CD4-positive, alpha-beta T cell treated with Interleukin-10 for 1 hour (primary cell): ENCODE measurements at places on chromosomes 5 and 9.

- DNase-seq = no peak
Observed at GRCh38 chr5:54115735-54116403, 194.5 kb downstream of the ARL15 start.

DNA sequence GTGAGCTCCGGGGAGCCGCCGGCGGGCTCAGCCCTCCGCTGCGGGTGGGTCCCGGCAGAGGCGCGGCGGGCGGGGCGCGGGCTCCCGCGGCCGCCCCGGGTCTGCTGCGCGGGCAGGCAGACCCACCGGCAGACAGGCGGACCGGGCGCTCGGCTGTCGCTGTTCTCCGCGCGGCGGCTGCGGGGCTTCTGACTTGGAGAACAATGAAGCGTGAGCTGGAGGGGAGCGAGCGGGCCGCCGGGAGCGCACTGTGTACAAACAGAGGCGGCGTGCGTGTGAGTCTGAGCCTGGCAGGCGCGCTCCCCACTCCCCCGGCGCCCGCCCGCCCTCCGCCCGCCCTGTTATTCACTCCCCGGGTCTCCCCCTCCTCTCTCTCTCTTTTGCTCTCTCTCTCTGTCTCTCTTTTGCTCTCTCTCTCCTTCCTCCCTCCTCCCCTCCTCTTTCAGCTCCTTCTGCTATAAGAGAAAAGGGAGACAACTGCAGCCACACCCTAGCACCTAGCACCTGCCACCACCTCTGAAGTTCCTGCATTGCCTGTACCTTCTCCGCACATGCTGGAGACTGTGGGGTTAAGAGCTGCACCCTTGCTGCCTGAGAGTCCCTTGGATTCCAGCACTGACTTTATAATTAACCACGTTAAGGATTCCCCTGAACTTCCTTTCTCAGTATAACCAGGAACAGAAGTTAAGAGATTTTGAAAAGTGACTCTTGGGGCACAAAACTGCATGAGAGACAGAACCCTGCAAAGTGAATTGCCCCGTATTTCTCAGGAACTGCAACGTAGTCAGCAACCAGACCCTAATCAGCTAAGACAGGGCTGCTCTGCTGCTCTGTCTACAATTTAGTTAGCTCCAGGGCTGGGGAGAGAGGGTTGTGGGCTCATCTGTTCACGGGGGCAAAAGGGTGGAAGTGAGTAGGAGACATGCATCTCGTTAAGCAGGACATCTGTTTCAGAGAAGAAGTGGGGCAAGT is at the start of gene EDIL3:
Gene EDIL3, minus strand, starts transcription at position 277 of the 972 bp plus-strand sequence. CDS start 506 bp downstream, outside the sequence.
- no peak for DNase-seq

- DNase-seq = no peak
Observed at GRCh38 chr9:137759117-137759516, 118.5 kb upstream of the CACNA1B start.

DNA sequence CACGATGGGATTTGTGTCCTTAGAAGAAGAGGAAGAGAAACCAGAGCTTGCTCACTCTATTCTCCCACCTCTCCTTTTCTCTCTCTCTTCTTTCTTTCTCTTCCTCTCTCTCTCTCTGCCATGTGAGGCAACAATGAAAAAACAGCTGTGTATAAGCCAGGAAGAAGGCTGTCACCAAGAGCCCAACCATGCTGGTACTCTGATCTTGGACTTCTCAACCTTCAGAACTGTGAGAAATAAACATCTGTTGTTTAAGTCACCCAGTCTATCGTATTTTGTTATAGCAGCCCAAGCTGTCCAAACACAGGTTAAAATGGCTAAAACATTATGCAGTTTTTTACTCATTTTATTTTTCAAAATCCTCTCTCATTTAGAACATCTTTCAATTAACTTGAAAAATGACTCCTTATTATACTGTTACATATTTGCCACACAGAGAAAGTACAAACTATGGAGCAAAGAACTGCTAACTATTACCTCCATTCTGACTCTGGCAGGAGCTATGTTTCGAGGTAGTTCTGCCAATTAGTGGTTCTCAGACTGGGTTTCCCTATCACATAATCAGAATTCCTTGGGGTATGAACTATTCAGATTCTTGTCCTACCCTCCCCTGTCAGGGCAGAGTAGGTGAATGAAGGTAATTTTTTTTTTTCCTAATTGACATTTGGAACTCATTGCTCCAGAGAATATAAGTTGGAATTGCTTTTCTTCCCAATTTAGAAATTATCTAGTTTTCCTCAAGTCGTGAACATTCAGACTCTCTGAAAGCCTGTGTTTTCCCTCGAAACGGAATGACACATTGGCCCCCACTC is 434.6 kb downstream of the ENC1 start:
- no peak for DNase-seq

- no peak for DNase-seq
Observed at GRCh38 chr5:77957931-77958521, 181.9 kb upstream of the TBCA start.

DNA sequence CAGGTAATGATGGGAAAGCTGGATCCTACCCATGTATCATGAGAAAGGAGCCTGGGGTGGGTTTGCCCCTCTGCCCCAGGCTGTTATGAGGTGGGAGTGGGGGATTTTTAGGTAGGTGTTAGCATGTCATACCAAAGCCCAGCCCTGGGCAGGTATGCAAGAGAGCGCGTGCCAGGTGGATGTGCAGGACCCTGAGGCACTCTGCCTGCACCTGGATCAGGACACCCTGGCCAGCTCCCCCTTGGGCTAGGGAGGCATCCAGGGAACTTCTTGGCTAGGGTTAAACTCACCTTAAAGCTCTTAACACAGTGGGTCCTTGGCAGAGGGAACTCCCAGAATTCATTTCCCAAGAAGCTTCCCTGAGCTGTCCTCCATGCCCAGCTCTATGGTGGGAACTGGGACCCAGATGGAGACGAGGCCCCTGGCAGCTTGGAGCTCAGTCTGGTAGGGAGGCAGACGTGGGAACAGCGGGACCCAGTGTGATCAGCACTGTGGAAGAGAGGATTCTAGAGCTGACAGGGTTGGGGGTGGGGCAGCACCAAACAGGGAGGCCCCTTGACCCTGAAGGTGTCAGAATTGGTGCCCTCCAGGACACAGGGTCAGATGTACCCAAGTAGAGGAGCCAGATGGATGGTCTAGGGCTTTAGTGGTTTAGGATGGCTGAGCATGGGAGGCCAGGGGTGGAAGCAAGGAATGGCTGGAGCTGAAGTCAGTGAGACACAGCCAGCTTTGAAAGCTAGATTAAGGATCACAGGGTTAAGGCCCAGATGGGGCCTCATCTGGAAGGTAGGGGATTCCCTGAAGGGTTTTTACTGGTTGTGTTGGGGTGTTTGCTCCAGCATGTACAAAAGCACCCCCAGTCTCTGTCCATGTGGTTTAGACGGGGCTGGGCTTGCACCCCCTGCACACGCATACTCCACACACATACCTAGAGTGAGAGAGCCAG is 2.2 kb upstream of the PRR7 start:
- DNase-seq = peak; percentile 65

DNA sequence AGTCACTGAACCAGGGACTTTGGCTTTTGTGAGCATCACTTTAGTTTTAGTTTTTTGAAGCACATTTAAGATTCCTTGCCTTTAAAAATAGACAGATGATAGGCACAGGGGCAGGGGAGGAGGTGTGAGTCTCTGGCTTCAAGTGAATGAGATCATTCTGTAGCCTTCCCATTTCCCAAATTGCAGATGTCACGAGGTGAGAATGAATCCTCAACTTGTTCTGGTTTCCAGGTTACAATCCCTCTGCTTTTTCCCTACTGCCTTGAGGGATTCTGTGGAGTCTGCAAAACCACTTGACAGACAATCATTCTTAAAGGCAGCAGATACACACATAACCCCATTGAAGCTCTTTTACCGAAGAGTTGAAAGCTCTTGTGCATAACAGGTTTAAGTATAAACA is 332.4 kb downstream of the DMAC1 start:
- DNase-seq = no peak

DNA sequence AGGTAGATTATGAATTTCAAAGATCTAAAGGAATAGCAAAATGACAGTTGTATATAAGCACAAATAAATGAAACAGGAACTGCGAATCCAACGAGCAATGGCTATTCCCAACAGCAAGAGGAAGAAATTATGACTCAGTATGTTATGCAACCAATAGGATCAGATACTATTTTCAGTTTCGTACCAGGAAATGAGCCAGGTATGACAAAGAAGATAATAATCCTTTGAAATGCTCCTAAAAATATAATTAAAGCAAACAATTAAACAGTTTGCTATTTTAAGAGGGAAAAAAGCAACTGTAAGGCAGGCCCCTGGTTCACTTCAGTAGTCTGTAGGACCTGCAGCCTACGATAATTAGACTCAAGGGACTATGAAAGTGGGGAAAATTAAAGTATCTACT is 58.9 kb downstream of the AUH start:
- no peak for DNase-seq

GRCh38 chr5:156479849-156480248 is 152.9 kb downstream of the SGCD start:
- DNase-seq = no peak

DNA sequence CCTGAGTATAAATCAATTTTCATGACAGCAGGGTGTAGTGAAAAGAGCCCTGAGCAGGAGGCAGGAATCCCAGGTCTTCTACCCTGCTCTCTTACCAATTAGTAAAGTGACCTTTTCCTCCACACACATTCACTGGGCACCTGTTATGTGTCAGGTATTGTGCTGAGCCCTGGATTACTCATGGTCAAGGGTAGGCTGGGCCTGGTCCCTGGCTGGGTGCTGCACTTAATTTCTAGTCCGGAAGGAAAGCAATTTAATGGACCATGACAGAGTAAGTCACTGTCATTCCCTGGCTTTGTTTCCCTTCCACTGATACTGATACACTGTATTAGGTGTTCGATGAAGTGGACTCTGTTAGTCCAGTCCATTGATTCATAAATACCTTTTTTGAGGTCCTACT is 29.1 kb upstream of the BRINP1 start:
- DNase-seq = no peak

GRCh38 chr5:127969651-127970050 is 113.9 kb upstream of the SLC12A2 start:
- no peak for DNase-seq

GRCh38 chr9:123007269-123007668 is 26.2 kb upstream of the GPR21 start:
- no peak for DNase-seq

- no peak for DNase-seq
Observed at GRCh38 chr5:88262116-88262515, 6.5 kb downstream of the TMEM161B start.

GRCh38 chr5:91361790-91362189 is 21.3 kb downstream of the ARRDC3 start:
- no peak for DNase-seq

DNA sequence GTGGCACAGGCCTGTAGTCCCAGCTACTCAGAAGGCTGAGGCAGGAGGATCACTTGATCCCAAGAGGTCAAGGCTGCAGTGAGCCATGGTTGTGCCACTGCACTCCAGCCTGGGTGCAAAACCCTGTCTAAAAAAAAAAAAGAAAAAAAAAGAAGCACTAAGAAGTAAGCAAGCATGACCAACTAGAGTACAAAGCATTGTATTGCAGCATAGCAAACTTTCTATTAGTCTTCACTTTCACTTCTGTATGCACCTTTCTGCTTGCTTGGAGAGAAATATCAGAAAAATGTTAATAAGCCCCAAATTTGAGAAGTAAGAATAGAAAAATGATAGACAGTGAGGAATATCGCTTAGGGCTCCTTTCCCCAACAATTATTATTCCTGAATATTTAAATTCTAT is 497.7 kb upstream of the WWC1 start:
- DNase-seq = no peak

DNA sequence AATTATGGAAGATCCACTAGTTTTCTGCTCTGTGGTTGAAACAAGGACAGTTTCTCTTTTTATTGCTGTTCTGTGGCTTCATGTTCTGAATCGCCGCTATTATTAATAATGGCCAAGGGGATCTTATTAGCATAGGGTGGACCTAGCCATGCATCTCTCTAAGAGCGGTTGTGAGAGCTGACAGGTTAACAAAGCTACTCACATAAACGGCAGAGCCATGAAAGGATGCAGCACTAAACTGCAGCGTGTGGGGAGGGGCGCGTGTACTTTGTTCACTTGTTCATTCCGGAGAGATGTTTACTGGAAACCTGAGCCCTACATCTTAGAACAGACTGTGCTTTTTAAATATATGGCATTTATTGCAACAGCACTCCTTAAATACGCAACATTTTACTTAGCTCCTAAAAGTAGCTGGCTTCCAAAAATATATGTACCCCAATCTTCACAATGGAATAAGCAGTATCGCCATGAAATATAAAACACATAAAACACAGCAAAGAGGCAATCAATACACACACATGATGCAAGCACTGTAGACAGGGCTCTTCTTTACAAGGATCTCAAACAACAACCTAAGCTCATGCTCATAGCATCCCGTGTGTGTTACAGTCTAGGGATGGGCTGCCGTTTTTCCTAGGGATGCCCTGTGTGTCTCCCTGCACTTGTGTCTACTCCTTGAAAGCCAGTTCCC is 424.6 kb downstream of the MED10 start:
- no peak for DNase-seq

DNA sequence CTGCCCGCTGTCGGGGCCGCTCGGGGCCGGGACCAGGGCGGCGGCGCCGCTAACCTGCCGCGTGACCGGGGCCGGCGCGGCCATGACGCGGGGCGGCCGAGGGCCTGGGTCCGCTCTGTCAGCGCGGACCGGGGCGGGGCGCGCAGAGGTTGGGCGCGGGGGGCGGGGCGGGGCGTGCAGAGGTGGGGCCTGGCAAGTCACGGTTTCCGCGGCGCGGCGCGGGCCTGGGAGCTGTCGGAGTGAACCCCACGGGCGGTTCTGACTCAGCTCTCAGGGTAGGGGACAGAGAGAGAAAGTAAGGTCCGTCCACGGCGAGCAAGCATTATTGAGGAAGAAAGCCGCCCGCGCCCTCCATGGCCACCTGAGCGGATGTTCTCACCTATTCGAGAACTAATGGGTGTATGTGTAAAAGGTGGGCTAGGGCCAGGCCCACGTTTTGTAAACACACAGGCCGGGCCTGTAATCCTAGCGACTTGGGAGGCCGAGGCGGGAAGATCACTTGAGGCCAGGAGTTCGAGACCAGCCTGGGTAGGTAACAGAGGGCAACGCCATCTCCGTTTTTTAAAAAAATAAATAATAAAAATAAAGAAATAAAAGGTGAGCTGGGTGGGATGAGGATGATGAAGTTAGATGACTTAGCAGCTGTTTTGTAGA is at the start of gene PRXL2C:
Gene PRXL2C, minus strand, starts transcription at position 120 of the 654 bp plus-strand sequence. Its CDS starts 36 bp downstream, at position 84.
- peak; percentile 85 for DNase-seq

- no peak for DNase-seq
Observed at GRCh38 chr9:111467778-111468367, 16.3 kb downstream of the ECPAS start.

GRCh38 chr9:105445203-105445881 is 2.5 kb upstream of the FSD1L start:
- DNase-seq = no peak

DNA sequence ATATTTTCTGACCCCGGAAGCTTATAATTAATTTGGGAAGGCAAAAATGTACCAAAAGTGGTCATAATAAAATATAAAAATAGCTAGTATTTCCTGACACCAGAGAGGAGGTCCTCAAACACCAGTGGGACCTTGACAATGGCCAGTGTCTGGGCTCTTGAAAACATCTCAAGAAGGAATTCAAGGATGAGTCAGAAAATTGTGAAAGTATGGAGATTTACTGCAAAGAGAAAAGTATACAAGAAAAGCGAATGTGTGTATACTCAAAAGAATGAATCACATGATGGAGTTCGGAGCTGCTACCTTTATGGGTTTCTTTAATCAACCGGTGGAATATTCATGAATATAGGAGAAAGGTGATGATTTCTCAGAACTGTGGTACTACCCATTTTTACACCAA is 1709.0 kb upstream of the WWC1 start:
- DNase-seq = no peak
